Liver (tissue), 10 donors: ENCODE measurements at places on chromosomes 1 and 21.

GRCh38 chr1:65459397-65459768 is 38.9 kb downstream of the LEPR start:
- H3K4me1 ChIP-seq: no peaks in the 10 kb centered on the region
- no peak overlapping the region for H3K27ac ChIP-seq
- no peak for DNase-seq
- H3K36me3 ChIP-seq: no peaks in the 10 kb centered on the region
- H3K27me3 ChIP-seq: no peaks in the 10 kb centered on the region

DNA sequence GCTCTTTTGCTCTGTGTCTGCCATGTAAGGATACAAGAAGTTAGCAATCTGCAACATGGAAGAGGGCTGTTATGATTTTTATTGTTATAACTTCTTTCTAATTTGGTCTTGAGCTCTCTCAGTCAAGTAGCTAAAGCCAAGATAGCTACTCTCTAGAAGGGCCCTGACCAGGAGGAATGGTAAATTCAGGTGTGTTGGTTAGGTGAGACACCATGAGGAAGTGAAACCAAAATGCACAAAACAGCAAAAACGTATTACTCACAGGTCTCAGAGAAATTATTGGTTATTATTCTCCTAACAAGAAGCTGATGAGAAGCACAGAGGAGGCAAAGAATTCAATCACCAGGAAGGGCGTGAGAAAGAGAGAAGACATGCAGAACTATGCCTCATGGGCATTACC is 51.8 kb upstream of the INSL5 start:
- H3K36me3 ChIP-seq: no peaks in the 10 kb centered on the region
- no peaks in the 10 kb centered on the region for H3K27me3 ChIP-seq
- no peak overlapping the region for H3K4me3 ChIP-seq
- H3K4me1 ChIP-seq: no peaks in the 10 kb centered on the region

DNA sequence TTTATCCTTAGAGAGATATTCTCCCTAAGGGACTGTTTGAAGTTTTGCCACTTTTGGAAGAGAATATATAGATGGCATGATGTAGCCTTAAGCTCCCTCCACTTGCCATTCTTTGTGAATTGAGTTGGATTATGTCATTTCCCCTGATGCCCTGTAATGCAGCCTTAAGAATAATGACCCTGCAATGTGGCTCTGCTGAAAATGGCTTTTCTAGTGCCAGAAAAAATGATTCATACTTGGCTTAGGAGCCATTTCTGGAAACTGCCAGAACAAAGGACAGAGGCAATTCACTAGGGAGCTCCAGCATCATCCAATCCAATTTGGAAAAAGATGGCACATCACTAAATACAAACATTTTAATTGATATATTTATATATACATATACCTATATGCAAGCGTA is 265.3 kb downstream of the SPATA17 start:
- no peak overlapping the region for H3K27ac ChIP-seq
- no peaks in the 10 kb centered on the region for H3K4me1 ChIP-seq
- H3K27me3 ChIP-seq: no peaks in the 10 kb centered on the region
- DNase-seq: no peak

DNA sequence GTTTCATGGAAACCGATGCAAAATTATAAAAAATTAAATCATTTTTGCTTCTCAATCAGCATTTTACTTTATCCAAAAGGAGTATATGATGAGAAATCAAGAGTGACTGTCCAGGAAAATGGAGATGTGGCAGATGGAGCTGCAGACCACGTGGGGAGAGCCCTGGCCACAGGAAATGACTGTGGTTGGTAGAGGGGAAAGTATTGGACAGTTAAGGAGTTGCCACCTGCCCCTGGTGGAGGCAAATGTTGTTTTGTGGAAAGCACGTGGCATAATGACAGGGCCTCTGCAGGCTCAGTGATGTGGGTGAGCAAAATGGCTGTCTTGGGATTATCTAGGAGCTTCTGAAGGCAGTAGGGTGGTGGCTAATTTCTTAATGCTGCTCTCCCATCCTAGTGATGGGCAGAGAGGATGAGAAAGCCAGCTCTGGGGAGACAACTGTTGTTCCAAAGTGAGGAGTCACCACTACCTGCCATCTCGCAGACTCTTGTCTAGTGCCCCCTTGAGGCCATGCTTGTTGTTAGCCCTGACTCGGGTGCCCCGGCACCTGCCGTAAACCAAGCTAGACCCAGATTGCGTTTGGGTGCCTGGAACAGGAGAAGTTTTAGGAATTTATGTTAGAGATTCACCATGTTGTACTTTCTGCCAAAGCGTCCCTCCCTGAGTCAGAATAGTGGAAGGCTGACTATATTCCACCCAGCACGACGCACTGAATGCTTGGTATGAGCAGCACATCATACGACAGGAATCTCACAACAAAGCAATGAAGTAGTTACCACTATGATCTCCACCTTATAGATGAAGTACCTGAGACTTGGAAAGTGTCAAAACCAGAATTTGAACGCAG is 144.0 kb downstream of the ROR1 start:
- no peak overlapping the region for H3K27ac ChIP-seq
- no peaks in the 10 kb centered on the region for H3K27me3 ChIP-seq
- H3K36me3 ChIP-seq: no peaks in the 10 kb centered on the region
- no peak for DNase-seq
- no peak overlapping the region for H3K4me3 ChIP-seq
- no peaks in the 10 kb centered on the region for H3K4me1 ChIP-seq

DNA sequence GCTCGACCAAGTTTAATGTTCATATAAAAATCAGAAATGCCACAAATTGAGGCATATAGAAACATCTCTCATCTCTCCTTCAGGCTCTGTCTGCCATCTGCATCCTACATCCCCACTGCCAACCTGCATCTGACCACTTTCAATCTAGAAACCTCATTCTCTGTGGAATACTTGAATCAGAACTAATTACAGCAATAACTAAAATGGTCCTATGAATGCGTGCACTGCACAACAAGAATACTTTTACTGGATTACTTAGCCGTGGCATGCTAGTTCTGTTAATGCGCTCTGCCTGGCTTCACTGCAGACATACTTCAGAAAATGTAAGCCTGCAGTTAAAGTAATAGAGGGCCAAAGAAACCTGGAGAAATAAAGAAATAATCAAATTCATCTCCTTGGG is 89.8 kb upstream of the NR5A2 start:
- no peak overlapping the region for H3K27ac ChIP-seq
- no peaks in the 10 kb centered on the region for H3K36me3 ChIP-seq
- H3K27me3 ChIP-seq: no peaks in the 10 kb centered on the region
- no peak for DNase-seq
- H3K4me3 ChIP-seq: no peak overlapping the region

- H3K4me3 ChIP-seq: no peak overlapping the region
- no peaks in the 10 kb centered on the region for H3K36me3 ChIP-seq
- H3K27ac ChIP-seq: no peak overlapping the region
- H3K27me3 ChIP-seq: no peaks in the 10 kb centered on the region
- DNase-seq: no peak
These were observed 7.0 kb downstream of the PALMD start for GRCh38 chr1:99652881-99653281.

GRCh38 chr21:31151156-31152045 is 113.1 kb upstream of the KRTAP19-8 start:
- no peaks in the 10 kb centered on the region for H3K4me1 ChIP-seq
- H3K4me3 ChIP-seq: no peak overlapping the region
- H3K27ac ChIP-seq: no peak overlapping the region
- no peak for DNase-seq
- H3K36me3 ChIP-seq: peaks cover 6% of the 10 kb centered on the region
- H3K27me3 ChIP-seq: no peaks in the 10 kb centered on the region

- DNase-seq: no peak
- no peak overlapping the region for H3K4me3 ChIP-seq
- H3K4me1 ChIP-seq: peaks cover 7% of the 10 kb centered on the region
- H3K36me3 ChIP-seq: no peaks in the 10 kb centered on the region
- H3K27ac ChIP-seq: no peak overlapping the region
- H3K27me3 ChIP-seq: no peaks in the 10 kb centered on the region
These were observed 12.9 kb downstream of the AHDC1 start for GRCh38 chr1:27590917-27591508.

- H3K27ac ChIP-seq: no peak within 1 kb of the TSS
- no peaks in the 10 kb centered on the region for H3K36me3 ChIP-seq
- H3K4me1 ChIP-seq: no peaks in the 10 kb centered on the region
- no peaks in the 10 kb centered on the region for H3K27me3 ChIP-seq
- H3K4me3 ChIP-seq: no peak within 1 kb of the TSS
These were observed at the start of gene LACTBL1 for GRCh38 chr1:22972760-22973159. Gene LACTBL1 (minus strand): TSS chr1:22972866. CDS start chr1:22972316, 550 bp downstream.
